ENCODE measurements at places on chromosomes 1 and 21. TPM values are rescaled to one million over a fixed set of nuclear protein-coding genes. Genes with fewer than 3 reads are reported as not detected.
A peak's percentile ranks its signal among the peaks of the same experiment; 100 is the strongest.

DNA sequence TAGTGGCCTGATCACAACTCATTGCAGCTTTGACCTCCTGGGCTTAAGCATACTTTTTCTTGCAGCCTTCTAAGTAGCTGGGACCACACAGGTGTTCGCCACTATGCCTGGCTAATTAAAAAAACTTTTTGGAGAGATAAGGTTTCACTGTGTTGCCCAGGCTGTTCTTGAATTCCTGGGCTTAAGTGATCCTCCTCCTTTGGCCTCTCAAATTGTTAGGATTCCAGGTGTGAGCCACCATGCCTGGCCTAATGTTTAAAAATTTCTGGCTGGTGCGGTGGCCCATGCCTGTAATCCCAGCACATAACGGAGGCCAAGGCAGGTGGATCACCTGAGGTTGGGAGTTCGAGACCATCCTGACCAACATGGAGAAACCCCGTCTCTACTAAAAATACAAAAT lies 24.4 kb downstream of the YTHDF2 start:
- DNase-seq, result no peak

GRCh38 chr1:71049951-71050598 lies 2.5 kb upstream of the PTGER3 start:
- DNase-seq, result no peak

DNA sequence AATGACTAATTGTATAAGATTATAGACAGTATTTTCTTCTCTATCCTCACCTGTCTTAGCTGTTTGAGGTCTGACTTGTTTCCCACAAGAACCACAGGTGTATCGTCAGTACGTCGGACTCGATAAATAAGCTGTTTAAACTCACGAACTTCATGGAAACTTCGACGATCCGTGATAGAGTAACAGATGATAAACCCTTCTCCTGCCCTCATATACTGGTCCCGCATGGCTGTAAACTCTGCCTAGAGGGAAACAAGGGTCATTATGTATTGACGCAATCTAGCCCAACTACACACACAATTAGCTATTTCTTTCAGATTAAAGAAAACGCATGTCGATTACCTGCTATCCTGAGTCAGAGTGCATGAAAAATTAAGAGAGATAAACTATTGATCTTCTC lies 6.9 kb downstream of the RIT1 start:
- DNase-seq, result no peak

DNA sequence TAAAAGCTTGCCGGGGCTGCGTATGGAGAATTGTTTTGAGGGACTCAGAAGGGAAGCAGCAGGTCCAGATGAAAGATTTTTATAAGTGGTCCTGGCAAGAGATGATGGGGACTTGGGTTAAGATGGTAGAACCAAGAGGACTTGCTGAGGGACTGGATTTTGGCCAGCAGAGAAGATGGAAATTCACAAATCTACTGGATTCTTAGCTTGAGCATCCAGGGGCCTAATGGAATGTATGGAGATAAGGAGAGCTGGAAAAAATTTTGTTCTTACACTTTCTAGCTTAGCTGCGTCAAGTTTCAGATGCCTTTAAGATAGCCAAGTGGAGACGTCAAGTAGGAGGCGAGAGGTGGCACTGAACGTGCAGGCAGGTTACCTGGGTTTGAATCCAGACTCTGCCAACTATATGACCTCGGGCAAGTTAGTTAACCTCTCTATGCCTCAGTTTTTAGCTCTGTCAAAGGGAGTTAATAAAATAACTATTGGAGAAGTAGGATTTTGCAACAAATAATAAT lies 3.4 kb upstream of the RBP7 start:
- no peak for DNase-seq

- DNase-seq, result no peak
Measured at GRCh38 chr1:155607708-155608107, 2.3 kb upstream of the MSTO1 start.

- DNase-seq, result no peak
Measured at GRCh38 chr1:66315671-66316070, 218.3 kb upstream of the SGIP1 start.

GRCh38 chr1:153312570-153313186 lies at the start of gene PGLYRP3:
Gene PGLYRP3, minus strand, starts transcription at chr1:153312952. Its CDS starts 2,287 bp downstream, at chr1:153310665.
- no peak for DNase-seq

- no peak for DNase-seq
Measured at GRCh38 chr1:78779831-78780230, 130.2 kb downstream of the IFI44 start.

GRCh38 chr21:45169682-45170081 lies 95.3 kb downstream of the ADARB1 start:
- DNase-seq, result no peak

DNA sequence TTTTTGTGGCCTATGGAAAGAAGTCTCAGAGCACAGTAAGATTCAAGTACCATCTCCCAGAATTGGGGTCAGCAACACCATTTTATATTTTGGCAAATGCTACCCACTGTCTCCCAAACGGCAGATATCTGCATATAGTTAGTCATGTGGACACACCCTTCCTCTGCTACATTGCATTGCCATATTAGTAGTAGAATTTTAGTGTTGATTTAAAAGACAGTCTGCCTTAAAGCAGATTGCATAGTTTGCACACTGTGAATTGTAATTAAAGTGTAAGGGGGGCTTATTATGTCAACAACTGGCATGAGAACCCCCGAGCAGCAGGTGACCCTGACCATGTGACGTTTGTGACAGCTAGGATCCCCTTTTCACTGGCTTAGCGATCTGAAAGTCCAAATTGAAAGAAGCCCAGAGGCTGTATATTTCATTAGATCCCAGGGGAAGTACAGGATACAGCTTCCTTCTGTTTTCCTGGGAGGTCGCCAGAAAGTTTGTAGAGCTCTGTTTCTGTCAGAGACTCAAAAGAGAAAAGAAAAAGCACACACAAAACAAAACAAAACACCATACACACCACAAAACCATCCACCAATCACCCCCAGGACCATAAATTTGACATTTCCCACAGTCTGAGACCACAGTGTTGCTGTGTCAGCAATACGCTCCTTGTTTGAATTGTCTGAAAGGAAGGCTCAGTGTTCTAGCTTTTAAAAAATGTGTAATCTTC lies 172.4 kb downstream of the NFIA start:
- no peak for DNase-seq

- no peak for DNase-seq
Measured at GRCh38 chr1:231315887-231316286, 21.8 kb downstream of the EXOC8 start.

GRCh38 chr1:10631811-10632593 lies 157.3 kb downstream of the PEX14 start:
- DNase-seq, result no peak

DNA sequence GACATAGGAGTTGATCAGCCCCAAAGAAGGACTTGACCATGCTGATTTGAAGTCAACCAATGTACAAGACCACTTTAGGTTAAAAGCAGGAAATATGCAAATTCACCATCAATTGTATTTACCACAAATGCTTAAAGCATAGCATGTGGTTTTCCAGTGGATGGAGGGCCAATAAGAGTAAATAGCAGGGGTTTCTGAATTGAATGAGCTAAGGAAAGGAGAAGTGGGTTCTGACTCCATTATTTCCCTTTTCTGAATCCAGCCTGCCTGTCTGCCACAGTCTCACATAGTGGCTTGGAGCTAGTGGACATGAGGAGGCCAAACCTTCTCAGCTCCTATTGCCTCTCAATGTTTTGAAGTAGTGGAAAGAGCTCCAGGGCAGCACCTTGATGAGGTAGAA lies 7.2 kb upstream of the TNFSF18 start:
- no peak for DNase-seq

DNA sequence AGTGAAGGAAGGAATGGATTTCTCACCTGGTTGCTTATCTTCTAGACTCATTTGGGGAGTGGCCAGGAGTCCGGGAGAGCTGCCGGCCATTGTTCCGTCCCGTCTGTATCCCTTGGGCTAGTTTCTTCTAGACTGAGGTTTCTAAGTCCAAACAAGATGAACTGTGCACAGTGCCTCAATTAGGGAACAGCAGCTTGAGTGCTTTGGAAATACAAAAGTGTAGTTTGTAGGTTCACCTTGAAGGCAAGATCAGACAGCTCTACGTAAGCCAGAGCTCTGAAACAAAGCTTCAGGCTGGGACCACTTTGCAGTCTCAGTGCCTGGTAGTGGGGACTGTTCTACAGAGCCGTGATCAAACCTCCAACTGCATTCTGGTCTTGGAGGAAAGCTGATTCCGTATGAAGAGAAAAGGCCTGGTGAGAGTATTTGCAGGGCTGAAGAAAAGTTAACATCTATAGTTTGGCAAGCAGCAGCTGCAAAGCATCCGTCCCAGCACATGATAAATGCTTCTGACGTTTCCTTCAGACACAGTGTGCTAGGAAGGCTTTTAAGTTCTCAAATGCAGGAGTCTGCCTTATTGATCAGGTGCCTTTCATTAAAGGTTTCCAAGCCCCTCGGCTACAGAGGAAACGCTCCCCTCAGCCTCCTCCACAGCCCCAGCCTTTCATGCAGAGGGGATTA lies 432.8 kb downstream of the KIF26B start:
- peak; percentile 52 for DNase-seq

- no peak for DNase-seq
Measured at GRCh38 chr1:225347123-225347683, 80.6 kb downstream of the LBR start.

DNA sequence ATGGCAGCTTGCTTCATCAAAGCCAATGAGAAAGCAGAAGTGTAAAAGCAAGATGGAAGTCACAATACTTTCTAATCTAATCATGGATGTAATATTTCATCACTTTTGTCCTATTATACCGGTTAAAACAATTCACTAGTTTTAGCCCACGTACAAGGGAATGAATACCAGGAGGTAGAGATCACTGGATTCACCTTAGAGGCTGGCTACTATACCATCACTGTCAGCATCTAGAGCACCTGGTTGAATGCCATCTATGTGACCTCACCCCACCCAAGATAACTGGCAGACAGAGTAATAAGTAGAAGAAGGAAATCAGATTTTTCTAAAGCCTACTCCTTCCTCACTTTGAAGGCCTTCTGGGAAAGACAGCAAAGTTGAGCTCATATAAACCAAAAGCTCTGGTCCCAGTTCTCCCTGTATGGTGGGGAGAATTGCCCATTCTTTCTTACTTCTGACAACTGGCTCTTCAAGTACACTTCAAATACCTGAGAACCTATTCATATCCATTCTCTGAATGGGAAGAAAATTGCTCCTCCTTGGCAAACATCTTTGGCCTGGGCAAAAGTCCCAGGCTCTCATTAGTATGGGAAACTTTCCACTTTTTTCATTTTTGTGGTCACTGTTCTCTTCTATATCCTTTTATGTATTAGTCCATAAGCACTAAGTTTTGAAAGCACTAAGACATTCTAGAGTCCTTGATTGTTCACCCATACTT lies 24.8 kb downstream of the HSD3B1 start:
- no peak for DNase-seq

- DNase-seq, result no peak
Measured at GRCh38 chr1:24228311-24228710, 41.2 kb upstream of the IFNLR1 start.

- no peak for DNase-seq
Measured at GRCh38 chr1:94093396-94093795, 27.6 kb downstream of the ABCA4 start.

GRCh38 chr1:225657462-225657989 lies 4.6 kb upstream of the ENAH start:
- no peak for DNase-seq

- DNase-seq, result no peak
Measured at GRCh38 chr21:21146587-21147373, 148.6 kb downstream of the NCAM2 start.

GRCh38 chr21:30979054-30979453 lies 59.2 kb downstream of the KRTAP19-8 start:
- no peak for DNase-seq

DNA sequence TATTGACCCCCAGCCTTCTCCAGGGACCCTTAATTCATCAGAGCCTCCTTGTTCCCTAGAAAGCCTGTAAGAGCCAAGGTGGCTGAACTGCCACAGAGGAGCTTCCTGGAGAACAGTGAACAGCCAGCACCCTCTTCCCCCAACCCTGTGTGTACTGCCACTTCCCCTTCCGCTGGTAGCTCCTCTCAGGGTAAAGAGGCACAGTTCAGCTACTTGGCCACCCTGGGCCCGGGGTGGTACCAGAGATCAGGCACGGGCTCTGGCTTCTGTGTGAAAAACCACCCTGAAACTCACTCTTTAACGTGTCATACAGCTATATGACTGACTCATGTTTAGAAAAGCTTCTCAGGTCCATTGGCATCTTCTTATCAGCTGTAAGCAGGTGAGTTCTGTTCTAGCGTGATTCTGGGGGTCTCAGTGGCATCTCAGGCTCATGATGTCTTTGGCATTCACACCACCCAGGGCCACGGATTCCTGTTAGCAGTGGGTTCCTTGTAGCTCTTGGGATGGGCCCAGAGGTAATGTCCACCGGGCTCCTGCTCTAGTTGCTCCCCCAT lies 22.4 kb downstream of the ARMH1 start:
- no peak for DNase-seq

GRCh38 chr1:73366734-73367413 lies 831.1 kb downstream of the LRRIQ3 start:
- no peak for DNase-seq

DNA sequence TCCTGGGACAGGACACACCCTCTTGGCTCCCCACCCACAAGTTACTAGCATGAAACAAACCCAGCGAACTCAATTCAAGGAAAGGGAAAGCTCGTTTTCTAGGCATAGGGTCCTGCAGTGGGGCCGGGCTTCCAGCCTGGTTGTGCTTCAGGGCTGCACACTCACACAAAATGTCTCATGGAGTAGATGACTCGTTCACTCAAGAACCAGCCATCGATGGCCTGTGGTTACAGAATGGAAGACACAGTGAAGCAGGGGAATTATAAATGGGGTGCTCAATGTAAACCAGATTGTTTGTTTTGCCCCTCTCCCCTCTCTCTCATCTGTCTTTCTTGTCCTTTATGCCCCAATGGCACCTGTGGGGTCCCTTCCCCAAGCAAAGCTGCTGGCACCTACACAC lies 56.0 kb upstream of the COX20 start:
- no peak for DNase-seq

GRCh38 chr1:226626577-226626956 lies 78.0 kb downstream of the STUM start:
- no peak for DNase-seq

GRCh38 chr1:154791292-154792166 lies 78.6 kb downstream of the KCNN3 start:
- no peak for DNase-seq

- no peak for DNase-seq
Measured at GRCh38 chr1:97364086-97364485, 556.7 kb downstream of the DPYD start.

- no peak for DNase-seq
Measured at GRCh38 chr1:233523047-233523446, 90.9 kb upstream of the KCNK1 start.

- DNase-seq, result no peak
Measured at GRCh38 chr21:36889401-36889800, 77.1 kb downstream of the HLCS start.

- DNase-seq, result no peak
Measured at GRCh38 chr1:199307496-199308264, 668.8 kb downstream of the PTPRC start.

AKR7A3 gene
- 4.2 TPM for total RNA-seq

HLX gene
- 7.4 TPM for total RNA-seq

SLC45A1 gene
- total RNA-seq, result 13.8 TPM

ABCA4 gene
- total RNA-seq, result 0.49 TPM

FGR gene
- total RNA-seq, result 18.4 TPM

CSF3R gene
- total RNA-seq, result 8.8 TPM

AADACL3 gene
- not detected for total RNA-seq

GON4L gene
- 50.3 TPM for total RNA-seq

LAMC1 gene
- 217 TPM for total RNA-seq

CRP gene
- not detected for total RNA-seq

VAV3 gene
- total RNA-seq, result 67.5 TPM

FCGR3A gene
- 14.2 TPM for total RNA-seq

S100A16 gene
- total RNA-seq, result 259 TPM

Measured in vagina (tissue), 2 donors.